ENCODE measurements at places on chromosomes 3 and 15.

GRCh38 chr3:10006048-10006761 is 19.6 kb upstream of the EMC3 start:
- DNase-seq, result no peak

GRCh38 chr3:147730284-147730683 is 321.1 kb downstream of the ZIC1 start:
- DNase-seq, result no peak

DNA sequence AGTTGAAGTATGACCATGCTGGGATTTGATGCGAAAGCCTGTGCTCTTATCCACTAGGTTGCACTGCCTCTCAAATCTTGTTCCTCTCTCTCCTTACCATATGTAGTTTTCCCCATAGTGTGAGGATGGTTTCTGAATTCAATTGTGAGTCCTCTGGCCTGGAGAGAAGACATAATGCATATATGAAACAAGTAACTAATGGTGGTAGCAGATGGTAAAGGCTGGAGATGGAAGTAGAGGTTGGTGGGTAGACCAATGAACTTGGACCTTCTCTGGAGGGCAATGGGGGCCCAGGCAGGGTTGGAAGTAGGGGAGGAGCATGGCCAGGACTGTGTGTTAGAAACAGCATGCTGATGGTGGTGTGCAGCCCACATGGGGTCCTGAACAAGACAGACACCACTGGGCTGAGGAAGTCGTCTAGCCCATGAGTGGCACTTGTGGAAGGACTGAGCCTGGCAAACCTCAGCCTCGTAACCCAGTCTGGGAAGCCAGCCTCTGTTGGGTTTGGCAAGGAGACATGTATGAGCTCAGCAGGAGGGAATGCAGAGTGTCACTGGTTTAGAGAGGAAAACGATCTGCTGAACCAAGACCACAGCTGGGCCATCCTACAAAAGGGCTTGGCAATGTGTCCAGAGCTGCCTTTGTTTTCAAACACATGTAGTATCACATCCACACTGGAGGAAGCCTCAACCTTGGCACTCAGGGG is 18.5 kb upstream of the LMCD1 start:
- peak; percentile 96 for DNase-seq

DNA sequence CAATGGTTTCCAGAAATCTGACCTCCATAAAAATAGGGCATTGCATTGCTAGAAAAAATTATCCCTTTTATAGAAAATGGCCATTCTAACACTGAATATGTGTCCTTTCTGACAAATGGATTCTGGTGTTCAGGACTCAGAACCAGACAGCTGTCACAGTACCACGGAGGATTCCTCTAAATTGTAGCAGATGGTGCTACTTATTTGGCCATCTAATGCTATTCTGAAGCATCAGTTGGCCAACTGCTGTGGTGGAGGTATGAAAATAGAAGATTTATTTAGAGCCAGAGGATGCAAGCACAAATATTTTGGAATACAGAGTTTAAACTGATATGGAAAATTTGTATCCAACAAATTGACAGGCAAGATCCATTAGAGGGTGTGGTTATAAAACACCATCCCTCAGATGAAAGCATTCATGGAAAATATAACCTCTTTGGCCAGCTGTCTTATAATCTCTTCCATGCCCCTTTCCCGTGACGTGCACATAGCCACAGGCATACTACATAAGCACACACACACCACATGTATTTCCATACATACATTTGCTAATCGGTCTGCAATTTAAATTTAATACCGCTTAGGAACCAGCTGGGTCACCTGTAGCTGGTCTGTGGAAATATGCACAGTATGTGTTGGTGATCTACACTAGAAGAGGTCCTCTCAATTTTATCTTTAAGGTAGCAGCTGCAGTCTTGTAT is 302.7 kb upstream of the KCNMB2 start:
- DNase-seq, result no peak

DNA sequence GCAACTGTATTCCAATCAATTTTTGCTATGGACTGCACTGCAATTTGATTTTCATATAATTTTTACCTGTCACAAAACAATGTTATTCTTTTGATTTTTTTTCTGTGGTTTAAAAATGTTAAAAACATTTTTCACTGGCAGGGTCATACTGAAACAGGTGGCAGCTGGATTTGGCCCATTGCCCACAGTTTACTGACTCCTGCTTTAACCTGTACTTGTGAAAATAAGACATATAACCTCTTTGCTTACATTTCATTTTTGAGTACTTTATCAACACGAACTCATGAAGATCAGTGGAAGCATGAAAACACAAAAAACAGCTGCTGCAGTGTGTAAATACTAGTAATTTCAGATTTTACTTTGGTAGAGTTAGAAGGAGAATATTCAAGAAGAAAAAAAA is 313.1 kb downstream of the WDR72 start:
- DNase-seq, result no peak

GRCh38 chr3:63576846-63577245 is 75.6 kb upstream of the SNTN start:
- DNase-seq, result no peak

DNA sequence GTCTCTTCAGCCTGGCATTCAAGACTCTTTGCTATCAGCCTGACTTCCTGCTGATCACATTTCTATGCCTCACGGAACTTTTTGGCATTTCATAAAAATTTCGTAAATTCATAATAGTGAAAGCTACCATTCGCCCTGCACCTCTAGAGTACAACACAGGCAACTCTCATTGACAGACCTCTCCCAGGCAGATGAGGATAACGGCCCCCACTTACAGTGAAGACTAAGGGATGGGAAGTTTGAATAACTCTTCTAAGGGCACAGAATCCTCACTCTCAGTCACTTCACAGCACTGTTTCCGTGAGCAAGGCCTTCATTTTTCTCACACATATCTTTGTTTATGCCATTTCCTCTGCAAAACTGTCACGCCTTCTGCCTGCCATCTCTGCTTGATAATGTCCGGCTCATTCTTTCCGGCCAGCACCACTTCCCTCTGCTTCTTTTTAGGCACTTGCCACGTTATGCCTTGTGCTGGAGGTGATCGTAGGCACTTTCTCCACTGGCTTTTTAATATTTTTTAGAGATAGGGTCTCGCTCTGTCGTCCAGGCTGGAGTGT is 224.1 kb upstream of the HES1 start:
- no peak for DNase-seq
